ENCODE measurements at places on chromosomes 7 and 10. TPM values are rescaled to one million over a fixed set of nuclear protein-coding genes. Genes with fewer than 3 reads are reported as not detected.

The KMT2E gene
- total RNA-seq, result 47.6 TPM

The FAM25C gene
- not detected for total RNA-seq

The UCN3 gene
- total RNA-seq, result not detected

DNA sequence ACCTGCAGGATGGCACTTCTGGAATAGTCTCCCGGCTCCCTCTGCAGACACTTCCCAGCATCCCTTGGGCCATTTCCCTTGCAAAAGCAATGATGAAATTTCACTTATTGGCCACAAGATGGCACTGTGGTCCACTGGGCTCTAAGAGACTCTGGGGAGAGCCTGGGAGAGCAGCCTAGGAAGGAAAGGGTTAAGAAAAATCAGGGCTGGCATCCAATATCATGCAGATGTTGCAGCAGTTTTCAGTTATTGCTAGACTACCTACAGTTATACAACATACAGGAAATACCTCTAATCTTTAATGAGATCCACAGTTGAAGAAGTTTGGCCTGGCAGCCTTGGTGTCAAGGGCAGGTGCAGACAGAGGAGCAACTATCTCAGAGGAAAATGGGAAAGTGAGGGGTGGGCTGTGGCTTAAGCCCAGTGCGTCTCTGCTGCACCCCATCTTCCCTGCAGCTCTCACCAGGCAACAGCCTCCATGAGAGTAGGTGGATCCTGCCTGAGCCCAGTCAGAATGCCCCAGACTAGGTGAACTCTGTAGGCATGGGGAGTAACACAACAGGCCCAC is 100.2 kb upstream of the PRSS58 start:
- peak; percentile 92 for DNase-seq

DNA sequence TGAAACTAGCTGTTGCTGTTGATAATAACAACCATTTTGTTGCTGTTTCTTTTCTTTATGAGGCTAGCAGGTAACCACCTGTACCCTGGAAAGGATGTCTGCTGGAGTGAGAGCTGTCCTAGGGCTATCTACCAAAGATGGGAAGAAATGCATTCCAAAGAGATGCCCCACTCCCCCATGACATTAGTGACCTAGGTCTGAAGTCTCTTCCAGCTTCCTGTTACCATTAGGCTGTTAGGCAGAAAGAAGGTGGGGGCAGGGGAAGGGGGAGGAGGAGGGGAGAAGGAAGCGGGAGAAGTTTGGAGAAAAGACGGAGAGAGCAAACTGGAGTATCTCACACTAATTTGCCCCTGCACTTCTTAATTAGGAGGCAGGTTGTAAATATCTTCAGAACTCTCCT is 118.5 kb downstream of the ABLIM1 start:
- DNase-seq, result no peak

- no peak for DNase-seq
These were observed 17.8 kb upstream of the CCDC3 start for GRCh38 chr10:13019280-13019679.

Data from SK-MEL-5 (cell line).